ENCODE measurements at places on chromosomes 7 and 10.

GRCh38 chr7:99004781-99005500 is 126.6 kb downstream of the TRRAP start:
- no peak for DNase-seq

DNA sequence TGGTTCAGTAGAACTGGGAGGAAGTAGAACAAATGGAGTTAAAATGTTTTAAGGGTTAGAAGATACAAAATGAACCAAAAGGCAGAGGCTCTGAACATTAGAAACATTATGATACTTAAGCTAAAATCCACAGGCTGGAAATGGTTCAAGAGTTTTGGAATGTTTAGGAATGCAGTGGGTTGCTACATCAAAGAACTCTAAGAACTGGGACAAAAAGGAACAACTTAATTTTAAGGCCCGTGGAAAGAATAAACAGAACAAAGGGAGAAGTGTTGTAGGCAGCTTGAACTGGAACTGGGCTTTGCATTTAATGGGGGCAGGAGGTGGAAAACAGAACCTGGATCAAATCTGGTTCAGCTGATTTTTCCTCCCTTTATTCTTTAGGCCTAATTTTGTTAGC is 3.5 kb upstream of the C7orf25 start:
- DNase-seq: no peak

GRCh38 chr10:72124989-72125388 is 36.6 kb upstream of the SPOCK2 start:
- no peak for DNase-seq

DNA sequence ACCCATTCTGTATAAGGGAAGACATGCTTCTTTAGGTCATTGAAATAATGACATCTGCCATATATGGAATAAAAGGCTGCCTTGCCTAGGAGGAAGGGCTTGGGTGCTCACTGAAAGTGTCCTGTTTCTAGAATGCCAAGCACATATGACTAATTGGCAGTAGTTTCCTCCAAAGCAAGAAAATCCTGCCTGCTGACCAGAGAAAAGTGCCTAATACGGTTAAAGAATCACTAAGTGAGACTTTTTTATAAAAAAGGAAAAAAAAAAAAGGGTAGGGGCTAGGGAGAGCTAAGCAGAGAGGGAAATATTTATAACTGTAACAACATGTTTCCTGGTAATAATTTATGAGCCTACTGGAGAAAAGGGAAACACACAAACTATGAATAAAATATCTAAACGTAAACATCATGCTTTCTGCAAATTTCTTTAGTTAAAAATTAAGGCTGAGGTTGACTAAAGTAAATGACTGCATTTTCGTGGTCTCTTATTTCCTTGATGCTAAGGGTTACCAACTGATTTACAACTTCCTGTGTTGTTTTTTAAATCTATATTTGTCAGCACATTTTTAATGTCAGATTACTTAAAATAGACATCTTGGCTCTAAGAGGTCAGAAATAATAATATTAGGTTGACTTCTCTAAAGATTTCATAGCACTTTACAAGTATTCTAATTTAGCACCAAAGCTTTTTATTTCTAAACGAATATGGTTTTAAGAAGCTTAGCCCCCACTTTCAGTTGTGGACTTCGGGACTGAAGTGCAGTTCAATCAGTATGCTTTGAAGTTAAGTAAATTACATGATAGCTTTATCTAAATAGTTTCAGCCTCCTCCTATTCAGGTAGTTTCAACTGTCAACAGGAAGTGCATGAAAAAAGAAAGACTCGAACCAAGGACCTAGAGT is 89.6 kb downstream of the CABCOCO1 start:
- no peak for DNase-seq

DNA sequence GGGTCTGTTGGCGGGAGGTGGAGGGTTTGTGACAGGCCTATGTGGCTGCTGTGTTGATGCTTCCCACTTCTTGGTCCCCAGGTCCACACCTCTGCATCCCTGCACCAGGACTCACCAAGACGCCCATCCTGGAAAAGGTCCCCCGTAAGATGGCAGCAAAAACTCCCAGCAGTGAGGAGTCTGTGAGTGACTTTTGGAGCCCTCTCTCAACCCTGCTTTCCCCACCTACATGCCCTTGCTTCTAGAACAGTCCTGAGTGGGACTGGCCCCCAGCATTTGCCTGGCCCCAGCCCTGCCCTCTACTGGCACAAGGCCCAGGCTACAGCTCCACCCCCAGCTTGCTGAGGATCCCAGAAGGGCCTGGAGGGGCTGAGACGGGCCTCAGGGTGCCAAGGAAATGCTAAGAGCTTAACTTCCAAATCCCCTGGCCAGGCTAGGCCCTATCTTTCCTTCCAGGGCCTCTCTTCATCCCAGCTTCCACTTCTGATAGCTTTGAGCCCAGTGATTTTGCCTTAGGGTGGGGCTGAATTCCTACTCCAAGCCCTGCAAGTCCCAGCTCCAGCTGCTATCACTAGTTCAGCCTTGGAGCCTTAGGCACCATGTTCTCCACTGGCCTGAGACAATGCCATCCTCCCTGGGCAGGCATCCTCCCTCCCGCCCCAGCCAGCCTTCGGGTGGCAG is 2.7 kb downstream of the CHAT start:
- DNase-seq: no peak

DNA sequence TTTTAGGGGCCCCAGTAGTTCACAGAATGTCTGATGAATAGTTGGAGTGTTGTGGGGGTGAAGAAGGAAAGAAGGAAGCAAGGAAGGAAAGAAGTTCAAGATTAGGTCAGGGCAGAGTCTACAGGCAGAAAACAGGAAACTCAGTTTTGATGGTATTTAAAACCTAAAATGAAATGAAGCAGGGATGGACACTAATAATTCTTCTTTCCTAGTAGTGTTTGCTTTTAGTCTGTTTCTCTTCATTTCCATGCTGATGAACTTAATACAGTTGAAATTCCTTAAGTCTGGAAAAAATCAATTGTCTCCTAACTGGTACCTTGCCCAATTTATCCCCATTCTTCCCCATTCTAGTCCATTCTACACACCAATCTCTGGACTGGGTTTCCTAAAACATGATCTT is 59.0 kb upstream of the GSAP start:
- no peak for DNase-seq

DNA sequence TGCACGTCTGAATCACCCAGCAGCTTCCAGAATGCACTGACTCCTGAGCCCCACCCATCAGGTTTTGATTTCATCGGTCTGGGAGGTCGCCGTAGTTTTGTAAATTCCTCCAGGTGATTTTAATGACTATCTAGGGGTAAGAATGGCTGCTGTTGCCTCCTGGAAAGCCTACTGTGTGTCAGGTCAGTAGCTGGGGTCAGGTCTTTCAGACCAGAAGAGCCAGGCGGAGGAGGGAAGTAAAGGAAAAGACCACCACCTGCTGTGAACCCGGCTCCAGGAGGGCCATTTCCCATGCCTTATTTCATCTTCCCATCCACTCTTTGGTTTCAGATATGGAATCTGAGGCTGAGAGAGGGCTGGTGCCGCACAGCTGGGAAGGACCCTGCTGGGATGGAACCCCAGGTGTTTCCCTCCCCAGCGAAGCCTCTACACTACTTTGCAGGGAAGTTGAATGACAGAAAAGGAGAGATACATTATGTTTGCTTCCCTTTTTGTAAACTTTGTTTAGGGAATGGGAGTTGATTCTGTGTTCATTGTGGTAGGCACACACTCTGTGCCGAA is 19.8 kb downstream of the ADAMTS14 start:
- no peak for DNase-seq

- DNase-seq: no peak
Measured at GRCh38 chr10:51325649-51326048, 251.4 kb downstream of the PRKG1 start.

All from T1000 (cell line).